Stimulated activated CD8-positive, alpha-beta memory T cell treated with anti-CD3 and anti-CD28 coated beads, Interleukin-4, amount 100 ng/mL, for 4 hours (primary cell): ENCODE measurements at places on chromosomes 11 and 22.

DNA sequence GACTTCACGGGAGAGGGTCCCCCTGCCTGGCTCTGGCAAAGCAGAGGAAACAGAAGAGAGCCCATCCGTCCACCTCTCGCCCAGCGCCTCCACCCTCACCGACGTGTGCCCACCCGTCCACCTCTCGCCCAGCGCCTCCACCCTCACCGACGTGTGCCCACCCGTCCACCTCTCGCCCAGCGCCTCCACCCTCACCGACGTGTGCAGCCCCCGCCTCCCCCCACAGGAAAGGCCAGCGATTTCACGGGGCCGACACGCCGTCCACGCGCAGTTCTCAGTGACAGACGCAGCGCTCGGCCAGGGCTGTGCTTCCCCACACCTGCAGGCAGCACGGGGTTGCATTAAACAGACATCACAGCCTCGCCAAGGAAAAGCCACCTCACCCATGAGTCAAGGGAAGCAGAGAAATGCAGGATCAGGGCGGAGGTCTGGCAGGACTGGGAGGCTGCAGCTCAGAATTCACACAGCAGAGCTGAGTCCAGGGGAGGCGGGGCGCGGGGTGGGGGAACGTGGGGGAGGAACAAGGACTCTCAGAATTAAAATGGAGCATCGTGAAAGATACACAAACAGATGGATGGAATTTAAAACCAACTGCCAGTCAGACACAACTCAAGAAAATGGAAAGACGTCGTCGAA, 377.7 kb downstream of the BRD1 start:
- DNase-seq: no peak

DNA sequence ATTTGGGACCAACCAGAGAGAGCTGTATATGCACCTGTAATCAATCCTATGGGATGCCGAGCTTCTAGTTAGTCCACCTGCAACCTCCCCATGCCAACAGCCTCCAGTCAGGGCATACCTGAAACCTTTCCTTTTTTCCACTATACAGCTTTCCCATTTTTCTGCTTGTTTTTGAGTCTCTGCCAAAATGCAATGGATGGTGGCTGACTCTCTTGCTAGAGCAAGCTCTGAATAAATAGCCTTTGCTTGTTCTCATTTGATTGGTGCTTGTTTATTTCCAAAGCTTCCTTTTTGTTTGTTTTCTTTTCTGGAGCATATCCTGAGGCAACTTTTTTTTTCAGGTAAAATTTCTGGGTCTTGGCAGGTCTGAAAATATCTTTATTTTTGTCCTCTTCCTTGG, 58.0 kb upstream of the PLET1 start:
- no peak for DNase-seq

DNA sequence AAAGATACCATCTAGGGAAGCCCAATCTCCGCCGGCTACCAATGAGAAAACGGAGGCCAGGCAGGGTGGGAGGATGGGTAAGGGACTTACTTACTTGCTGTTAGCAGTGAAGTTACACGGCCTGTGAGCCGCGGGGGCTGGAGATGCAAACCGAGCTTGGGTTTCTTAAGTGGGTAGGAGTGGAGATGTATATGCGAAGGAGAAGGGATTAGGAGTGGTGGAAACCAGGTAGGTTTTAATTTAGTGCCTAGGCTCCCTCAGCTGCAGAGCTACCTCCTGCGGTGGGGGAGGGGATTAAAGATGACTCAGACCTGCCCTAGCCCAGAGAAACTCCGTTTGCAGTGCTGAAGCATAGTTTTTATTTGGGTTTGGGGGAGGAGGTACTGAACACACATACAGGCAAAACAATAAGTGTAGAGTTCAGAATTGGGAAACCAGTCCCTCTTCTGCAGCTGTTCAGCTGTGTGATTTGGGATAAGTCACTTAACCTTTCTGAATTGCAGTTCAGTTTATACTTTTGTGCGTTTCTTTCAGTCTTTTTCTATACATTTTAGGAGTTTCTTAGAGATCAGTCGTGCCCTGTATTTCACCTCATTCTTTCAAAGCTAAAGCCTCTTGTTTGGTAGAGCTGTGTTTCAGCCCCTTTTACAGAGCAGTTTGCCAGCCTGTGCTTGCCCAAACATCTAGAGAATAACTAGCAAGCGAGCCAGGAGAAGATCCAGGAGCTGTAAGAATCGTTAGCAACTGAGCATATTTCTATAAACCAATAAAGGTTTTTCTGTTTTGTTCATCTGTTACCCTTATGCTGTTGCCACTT, 596 bp upstream of the TNRC6B start:
- peak; percentile 31 for DNase-seq

GRCh38 chr11:113587308-113587739, 112.1 kb upstream of the DRD2 start:
- DNase-seq: no peak

DNA sequence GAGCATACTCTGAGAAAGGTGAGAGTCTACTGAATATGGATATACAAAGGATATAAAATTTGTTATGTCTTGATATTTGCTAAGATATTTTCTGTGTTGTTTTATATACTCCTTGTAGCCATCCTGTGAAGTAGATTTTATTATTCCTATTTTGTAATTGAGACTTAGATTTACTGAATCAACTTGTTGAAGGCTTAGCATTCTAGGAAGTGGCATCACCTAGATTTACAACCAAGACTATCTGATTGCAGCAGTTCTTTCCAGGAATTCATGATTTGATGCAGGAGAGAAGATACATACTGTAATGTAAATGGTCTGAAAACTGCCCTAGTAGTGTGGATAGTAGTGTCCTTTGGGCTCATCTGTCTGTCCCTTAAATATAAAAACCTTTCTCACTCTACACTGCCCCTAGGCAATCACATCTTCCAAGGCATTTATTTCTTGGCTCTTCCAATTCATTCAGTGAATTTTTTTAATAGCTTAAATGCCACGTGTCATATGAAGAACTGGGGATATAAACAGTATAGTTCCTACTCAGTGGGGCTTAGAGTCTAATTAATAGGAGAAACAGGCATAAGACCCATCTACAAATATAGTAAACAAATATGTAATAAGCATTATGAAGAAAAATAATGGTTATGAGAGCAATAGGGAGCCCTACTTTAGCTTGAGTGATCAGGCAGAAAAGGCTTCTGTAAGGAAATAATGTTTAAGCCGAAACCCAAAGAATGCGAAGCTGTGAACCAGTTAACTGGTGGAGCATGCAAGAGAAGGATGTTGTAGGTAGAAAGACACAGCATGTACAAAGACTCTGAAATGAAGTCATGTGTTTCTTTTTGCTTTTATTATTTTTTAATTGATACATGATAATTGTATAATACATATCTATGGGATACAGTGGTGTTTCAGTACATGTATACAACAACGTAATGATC, 13.6 kb downstream of the IPO7 start:
- no peak for DNase-seq

GRCh38 chr11:106998916-106999188, 19.4 kb downstream of the GUCY1A2 start:
- no peak for DNase-seq

DNA sequence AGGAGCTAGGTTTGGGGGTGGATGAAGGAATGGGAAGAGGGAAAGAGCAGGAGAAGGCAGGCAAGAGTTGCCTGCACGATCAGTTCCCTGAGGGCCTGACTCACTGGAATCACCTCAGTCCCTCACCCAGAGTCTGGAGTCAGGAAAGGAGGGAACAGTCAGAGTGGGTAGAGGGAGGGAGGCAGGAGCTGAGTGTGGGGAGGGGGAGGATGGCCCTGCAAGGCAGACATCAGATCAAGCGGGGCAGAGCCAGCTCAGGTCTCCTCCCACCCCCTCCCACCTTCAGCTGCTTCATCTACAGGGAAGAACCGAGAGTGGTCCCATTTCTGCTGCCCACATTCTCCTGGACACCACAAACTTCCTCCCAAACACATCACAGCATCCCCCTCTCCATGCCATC, 58.9 kb downstream of the PDE2A start:
- DNase-seq: no peak

- no peak for DNase-seq
These were observed 87.7 kb upstream of the NECTIN1 start for GRCh38 chr11:119816660-119817059.

DNA sequence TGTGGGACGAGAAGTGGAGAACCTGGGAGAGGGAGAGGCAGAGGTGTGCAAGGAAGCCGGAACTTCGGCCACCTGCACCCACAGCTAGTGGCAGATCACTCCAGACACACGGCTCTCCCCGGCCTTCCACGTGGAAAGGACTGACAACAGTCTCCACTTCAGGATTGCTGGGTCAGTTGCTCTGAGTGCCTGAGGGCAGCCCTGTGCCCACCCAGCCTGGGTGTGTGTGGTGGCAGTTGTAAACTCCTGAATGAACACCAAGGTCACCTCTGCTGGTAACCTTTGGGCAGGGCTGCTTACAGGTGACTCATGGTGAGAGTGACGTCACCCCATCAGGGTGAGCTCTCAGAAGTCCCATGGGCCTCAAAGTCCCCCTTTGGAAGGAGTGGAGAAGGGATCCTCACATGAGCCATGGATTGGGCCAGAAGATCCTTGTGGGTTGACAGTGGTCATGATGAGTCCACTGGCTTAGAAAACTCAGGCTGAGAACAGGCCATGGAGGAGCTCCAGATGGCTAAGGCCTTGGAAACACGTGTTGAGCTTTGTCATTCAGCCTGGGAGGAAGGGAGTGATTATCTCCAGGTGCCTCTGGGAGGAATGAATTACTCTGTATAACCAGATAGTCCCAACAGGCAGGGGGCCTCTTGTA, 71.3 kb downstream of the BCR start:
- no peak for DNase-seq

- no peak for DNase-seq
These were observed 3.7 kb upstream of the COMT start for GRCh38 chr22:19937616-19938473.

GRCh38 chr11:48073031-48073861, 92.9 kb downstream of the PTPRJ start:
- DNase-seq: no peak

DNA sequence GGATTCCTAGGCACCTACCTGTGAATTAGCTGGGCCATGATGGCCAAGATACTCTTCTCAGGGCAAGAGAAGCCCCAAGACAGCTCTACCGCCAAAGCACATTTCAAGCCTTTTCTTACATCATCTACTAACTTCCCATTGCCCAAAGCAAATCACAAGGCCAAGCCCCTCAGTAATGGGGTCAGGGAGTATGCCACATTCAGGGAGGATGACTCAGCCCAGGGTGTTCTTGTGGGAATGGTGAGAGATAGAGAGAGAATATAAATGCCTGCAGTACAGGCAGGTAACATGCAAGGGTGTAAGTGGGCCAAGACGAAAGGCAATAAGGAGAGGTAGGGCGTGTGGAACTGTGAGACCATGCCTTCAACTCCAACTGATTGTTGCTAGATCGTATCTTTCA, 162.5 kb upstream of the ISX start:
- no peak for DNase-seq

GRCh38 chr11:70860888-70861287, 391.5 kb downstream of the SHANK2 start:
- DNase-seq: no peak

GRCh38 chr11:35750315-35750714, 87.7 kb downstream of the TRIM44 start:
- no peak for DNase-seq

DNA sequence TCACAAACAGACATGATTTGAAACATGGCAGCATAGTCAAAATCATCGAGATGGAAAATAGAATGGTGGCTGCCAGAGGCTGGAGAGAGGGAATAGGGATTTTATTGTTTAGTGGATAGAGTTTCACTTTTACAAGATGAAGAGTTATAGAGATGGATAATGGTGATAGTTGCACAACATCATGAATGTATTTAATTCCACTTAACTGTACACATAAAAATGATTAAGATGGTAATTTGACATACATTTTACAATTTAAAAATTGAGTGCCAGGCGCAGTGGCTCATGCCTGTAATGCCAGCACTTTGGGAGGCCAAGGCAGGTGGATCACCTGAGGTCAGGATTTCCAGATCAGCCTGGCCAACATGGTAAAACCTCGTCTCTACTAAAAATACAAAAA, 21.2 kb downstream of the TTC28 start:
- DNase-seq: no peak

GRCh38 chr11:121964591-121964990, 151.4 kb downstream of the BLID start:
- no peak for DNase-seq

GRCh38 chr22:32414191-32414590, 2.1 kb upstream of the RTCB start:
- no peak for DNase-seq

DNA sequence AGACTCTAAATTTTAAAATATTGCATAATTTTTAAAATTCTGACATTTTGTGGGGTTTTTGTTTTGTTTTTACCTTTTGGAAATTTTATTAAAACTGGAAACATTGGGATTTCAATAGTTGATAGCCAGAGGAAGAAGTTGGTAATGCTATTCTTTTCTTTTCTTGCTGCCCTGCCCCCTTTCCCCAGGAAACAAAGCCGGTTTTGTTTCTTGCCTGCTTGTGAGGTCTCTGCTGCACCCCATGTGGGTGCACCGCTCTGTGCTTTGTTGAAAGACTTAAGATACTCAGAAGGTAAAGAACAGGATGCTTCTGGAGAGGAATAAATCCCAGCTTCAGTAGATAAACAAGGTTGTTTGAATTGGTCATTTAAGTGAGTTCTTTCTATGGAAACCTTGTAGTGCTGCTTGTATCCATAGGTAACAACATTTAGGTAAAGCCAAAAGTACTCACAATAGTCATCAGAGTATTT, 87.5 kb downstream of the YAP1 start:
- DNase-seq: no peak

DNA sequence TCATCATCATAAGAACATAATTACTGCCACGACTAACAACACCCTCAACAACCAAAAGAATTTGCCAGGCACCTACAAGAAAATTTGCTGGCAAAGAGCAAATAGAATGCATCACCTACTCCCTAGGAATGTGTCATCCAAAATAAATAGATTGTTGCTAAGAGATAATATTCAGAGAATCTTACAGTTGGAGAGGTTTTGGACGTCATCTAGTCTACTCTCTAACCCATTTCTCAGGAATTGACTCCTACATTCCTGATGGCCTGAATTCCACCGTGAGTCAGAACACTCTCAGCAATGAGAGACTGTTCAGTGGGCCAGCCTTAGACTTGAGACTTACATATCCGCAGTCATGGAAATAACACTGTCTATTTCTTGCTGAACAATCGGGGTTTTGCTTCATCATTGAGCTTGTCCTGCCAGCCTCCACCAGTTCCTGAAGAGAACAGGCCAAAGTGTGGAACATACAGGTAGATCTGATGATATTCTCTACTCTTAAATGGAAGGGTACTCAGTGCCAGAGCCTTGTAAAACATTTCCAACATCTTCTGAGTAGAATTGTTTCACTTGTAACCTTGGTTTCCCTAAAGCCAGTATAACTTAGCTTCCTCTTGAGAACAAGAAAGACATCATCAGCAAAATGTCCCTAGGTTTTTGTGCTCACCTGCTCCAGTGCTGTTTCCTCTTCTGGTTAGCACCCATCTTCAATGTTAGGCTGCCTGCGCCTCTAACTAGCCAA, 8.3 kb downstream of the KIRREL3 start:
- no peak for DNase-seq

GRCh38 chr11:124900464-124900863, 2.8 kb upstream of the ROBO4 start:
- DNase-seq: no peak

DNA sequence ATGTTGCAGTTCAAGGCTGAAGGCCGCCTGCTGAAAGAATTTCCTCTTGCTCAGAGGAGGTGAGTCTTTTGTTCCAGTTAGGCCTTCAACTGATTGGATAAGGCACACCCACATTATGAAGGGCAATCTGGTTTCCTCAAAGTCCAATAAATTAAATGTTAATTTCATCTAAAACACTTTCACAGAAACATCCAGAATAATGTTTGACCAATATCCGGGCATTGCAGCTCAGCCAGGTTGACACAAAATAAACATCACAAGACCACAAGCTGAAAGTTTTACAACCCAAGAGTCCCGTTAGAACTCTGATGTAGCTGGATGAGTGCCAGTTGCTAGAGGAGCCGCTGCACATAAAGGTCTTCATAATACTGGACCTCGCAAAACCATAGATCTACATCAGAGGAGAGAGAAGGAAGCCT, 64.9 kb upstream of the EED start:
- no peak for DNase-seq
